Activated T-helper 2 cell treated with anti-CD3 and anti-CD28 coated beads, Interferon-gamma antibody, Interleukin-2, Interleukin-4, amounts not matched to agents 10 μg/mL and 5 μg/mL and 100 μg/mL, durations not matched to agents 14 hours and 24 hours and 36 hours (primary cell): ENCODE measurements at places on chromosomes 2 and 18. TPM values are rescaled to one million over a fixed set of nuclear protein-coding genes. Genes with fewer than 3 reads are reported as not detected.

The GDF7 gene
- total RNA-seq, result 0.05 and 0.11 TPM in 2 replicates

The PPP1CB gene
- total RNA-seq, result 253 and 272 TPM in 2 replicates

The FRZB gene
- total RNA-seq, result not detected in 2 replicates

The LCT gene
- 0.53 and 0.55 TPM in 2 replicates for total RNA-seq

- no peak for DNase-seq
Measured at GRCh38 chr2:26542676-26543505, 65.0 kb upstream of the OTOF start.

DNA sequence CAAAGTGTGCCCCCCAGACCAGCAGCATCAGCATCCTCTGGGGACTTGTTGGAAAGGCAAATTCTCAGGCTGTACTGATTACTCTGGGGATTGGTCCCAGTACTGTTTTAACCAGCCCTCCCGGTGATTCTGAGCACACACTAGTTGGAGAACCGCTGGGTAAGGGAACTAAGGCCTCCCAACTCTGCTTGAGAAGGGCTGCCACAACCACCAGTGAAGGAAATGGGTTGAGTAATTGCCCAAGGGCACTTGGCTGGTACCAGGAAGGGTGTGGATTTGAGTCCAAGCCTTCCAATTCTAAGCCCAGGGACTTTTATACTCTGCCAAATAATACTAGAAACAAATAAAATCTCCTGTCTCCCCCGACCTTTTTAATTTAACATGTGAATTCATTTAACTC lies 219.9 kb downstream of the SETBP1 start:
- no peak for DNase-seq

GRCh38 chr18:73842795-73843394 lies 304.7 kb downstream of the FBXO15 start:
- DNase-seq, result peak; percentile 11

- DNase-seq, result no peak
Measured at GRCh38 chr2:194383401-194383800, 1273.6 kb upstream of the SLC39A10 start.

GRCh38 chr2:75415731-75416130 lies 145.0 kb downstream of the EVA1A start:
- DNase-seq, result no peak

GRCh38 chr2:74384051-74384450 lies 3.9 kb upstream of the DCTN1 start:
- no peak for DNase-seq

- DNase-seq, result no peak
Measured at GRCh38 chr2:227154986-227155774, 8.8 kb downstream of the COL4A4 start.
